Right lobe of liver (tissue), 6 donors: ENCODE measurements at places on chromosomes 2 and 18. TPM values are rescaled to one million over a fixed set of nuclear protein-coding genes. Genes with fewer than 3 reads are reported as not detected.

DNA sequence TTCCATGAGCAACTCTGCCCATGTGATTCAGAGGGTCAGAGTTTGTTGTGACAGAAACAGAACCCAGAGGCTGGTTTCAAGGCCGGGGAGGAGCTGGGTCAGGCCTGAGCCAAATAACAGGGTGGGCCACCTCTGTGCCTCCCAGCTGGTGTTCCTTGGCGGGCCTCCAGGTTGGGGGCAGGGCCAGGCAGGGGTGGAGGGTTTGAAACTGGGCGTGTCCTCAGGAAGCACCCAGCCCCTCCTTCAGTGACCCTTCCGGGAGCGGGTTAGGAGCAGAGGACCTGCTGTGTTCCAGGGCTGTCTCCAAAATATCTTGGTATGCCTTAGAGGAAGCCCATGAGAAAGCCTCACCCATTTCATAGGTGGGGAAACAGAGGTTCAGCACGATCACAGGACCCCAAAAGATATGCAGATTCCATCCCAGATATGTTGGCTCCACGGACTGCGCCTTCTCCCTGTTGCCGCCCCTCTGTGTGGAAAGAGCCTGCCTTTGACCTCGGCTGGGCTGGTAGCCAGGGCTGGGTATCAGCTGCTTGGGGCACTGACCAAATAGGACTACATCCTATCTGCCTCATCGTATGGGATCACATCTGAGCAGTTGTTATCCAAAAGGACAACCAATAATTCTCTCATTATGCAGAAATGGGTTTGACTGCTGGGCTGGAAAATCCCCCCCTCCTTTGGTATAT lies 74.8 kb upstream of the GLI2 start:
- DNase-seq = peak; percentile 88

GRCh38 chr2:101119431-101119830 lies 31.8 kb downstream of the TBC1D8 start:
- peak; percentile 66 for DNase-seq

MATN3 gene
- not detected for total RNA-seq

DNA sequence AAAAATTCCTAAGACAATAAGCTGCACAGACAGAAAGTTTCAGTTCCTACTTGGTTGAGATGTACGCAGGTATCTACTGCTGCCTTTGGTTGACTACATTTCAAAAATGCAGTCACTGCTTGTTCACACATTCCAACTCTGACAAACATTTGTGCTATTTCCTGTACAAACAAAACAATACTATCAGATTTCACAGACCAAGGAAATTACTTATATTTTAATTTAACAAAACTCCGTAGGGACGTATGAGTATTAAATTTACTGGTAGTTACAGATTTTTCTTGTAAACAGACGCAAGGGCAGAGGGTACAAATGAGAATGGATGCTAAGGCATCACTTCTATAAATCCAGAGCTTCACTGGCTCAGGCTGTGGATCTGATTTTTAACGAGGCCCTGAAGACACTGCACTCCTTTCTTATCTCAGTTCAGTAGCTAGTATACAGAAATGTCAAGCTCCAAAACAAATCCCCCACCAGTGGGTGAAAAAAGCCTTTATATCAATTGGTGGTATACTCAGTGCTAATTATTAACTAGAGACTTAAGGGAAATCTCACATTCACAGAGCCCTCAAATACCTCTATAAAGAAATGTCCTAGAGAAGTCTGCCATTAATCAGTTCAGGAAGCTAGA lies 31.7 kb upstream of the TTC32 start:
- no peak for DNase-seq

DNA sequence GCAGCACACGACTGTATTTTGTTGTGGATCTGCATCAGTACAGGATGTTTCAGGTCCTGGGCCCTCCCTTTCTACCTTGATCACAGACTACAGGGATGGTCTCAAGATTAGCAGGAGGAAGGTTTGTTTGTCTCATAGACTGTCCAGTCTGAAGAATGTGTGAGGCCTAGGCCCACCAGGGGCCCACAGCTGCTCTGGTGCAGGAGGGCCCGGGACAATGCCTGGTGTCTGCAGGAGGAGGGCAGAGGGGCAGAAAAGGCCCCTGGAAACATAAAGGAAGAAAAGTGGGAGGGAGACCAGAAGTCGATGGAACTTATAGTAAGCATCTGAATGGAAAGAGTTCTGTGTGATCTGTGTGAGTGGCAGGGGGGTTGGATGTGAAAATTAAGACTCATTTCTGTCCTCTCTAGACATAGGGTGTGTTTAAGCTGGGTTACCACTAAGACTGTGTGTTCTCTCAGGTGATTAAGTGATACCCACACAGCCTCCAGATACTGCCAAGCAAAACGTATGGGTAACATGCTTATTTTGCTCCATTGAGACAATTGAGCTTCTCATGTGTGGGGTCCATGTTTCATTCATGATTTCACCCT lies 33.4 kb upstream of the LPIN2 start:
- no peak for DNase-seq

- DNase-seq = no peak
Observed at GRCh38 chr2:64485961-64486360, 32.0 kb downstream of the LGALSL start.

BMP10 gene
- total RNA-seq = 6.2 TPM

GRCh38 chr2:196725218-196725617 lies 74.3 kb downstream of the GTF3C3 start:
- no peak for DNase-seq

- peak; percentile 63 for DNase-seq
Observed at GRCh38 chr18:23573626-23574431, 12.5 kb downstream of the NPC1 start.

GRCh38 chr2:64626146-64626809 lies 27.4 kb downstream of the SERTAD2 start:
- DNase-seq = no peak

PCARE gene
- total RNA-seq = not detected

BCL2 gene
- total RNA-seq = 1.4 TPM

GRCh38 chr18:74914052-74914591 lies 294.8 kb downstream of the PTGR3 start:
- DNase-seq = no peak

SLC38A11 gene
- total RNA-seq = 3.0 TPM

DNA sequence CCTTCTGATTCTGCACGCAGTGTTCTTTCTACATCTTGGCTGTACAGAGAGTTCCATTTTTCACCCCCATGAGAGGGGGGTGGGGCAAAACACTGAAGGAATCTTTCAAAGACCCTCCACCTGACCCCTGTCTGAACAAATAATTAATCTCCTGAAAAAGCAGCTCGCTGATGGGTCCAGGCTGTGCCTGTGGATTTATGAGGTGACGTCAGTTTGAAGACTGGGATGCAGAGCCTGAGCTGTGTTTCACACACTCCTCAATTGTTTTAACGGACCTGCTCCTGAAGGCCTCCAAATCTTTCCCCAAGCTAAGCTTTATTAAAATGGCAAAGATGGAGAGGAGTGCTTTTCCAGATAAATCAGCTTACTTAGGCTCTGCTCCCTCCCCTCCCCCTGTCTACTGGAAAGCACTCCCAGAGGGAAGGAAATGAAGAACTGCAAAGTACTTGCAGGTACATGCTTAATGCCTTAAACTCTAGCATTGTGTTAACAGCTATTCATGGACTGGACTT lies 390.2 kb upstream of the TNP1 start:
- DNase-seq = no peak

DNA sequence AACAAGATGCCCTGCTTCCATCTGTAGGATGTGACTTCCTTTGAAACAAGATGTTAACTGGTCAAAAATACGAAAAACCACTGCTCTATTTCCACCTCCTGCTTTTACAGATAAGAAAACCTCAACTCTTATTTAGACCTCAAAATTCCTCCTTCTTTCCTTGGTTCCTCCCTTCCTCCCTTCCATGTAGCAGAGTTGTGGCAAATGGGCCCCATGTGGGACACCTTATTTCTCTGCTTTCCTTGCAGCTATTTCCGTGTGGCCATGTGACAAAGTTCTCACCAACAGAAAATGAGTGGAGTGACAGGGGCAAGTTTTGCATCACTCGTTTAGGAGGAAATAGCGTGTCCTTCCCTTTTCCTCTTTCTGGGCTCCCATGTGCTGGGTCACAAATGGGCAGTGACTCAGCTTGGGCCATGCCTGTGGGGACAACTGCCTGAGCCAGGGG lies 69.4 kb upstream of the SMAD2 start:
- DNase-seq = no peak

DNA sequence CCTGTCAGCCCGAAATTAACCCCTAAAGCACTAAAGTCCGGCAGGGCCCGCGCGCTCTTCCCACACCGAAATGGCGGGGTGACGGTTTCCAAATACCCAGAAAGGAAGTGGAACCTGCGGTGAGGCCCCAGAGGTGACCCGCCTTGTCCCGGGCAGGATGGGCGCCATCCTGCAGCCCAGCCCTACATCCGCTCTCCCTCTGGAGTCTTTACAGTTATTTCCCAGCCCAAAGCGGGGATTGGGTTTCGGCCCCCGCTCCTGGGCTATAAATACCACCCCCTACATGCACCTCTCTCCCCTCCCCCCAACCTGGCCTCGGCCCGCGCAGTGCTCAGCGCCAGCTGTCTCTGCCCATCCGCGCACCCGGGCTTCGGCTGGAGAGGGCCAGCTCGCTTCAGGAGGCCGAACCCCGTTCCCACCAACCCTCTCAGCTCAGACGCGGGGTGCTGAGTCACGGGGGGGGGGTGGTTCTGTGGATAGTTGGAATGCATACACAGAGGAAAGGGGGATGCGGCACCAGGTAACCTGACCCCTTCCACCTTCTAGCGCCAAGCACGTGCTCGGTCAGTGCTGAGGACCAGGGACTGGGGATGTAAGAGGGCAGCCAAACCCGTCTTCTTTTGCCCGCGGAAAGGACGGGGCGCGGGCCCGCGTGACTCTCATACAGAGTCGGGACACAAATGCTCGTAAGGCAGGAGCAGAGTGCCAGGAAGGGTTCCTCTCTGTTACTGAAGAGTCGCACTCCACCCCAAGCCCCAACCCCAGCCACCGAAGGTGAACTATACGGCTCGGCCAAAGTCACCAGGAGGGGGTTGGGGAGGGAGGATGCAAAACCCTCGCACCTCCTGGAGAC lies at the start of gene TUBA4B:
TUBA4B (plus strand) TSS at position 344 of the 853 bp plus-strand sequence; CDS start at position 509, 165 bp downstream.
- DNase-seq = peak; percentile 44

DNAH7 gene
- 0.34 TPM for total RNA-seq

DNA sequence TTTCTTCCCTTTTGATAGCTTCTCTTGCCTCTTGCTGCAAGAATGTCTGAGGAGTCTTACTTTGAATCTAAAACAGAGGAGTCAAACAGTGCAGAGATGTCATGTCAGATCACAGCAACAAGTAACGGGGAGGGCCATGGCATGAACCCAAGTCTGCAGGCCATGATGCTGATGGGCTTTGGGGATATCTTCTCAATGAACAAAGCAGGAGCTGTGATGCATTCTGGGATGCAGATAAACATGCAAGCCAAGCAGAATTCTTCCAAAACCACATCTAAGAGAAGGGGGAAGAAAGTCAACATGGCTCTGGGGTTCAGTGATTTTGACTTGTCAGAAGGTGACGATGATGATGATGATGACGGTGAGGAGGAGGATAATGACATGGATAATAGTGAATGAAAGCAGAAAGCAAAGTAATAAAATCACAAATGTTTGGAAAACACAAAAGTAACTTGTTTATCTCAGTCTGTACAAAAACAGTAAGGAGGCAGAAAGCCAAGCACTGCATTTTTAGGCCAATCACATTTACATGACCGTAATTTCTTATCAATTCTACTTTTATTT lies 133.5 kb upstream of the CDCA7 start:
- no peak for DNase-seq

DNA sequence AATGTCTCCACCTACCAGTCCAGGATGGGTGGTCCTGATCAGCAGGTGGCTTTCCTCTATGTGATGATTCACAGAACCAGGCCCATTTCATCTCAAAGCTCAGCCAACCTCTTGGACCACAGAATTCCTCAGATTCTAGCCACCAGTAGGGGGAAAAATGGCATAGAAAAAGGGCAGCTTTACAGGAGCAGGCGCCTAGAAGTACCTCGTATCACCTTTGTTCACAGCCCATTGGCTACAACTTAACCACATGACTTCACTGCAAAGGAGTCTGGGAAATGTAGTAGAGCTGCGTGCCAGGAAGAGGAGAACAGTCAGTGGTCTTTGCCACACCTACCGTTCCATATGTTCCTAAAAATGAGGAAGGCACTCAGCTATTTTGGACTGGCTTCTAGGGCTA lies 62.8 kb upstream of the DTNA start:
- no peak for DNase-seq

GRCh38 chr2:118696786-118697465 lies 150.5 kb downstream of the EN1 start:
- no peak for DNase-seq

DNA sequence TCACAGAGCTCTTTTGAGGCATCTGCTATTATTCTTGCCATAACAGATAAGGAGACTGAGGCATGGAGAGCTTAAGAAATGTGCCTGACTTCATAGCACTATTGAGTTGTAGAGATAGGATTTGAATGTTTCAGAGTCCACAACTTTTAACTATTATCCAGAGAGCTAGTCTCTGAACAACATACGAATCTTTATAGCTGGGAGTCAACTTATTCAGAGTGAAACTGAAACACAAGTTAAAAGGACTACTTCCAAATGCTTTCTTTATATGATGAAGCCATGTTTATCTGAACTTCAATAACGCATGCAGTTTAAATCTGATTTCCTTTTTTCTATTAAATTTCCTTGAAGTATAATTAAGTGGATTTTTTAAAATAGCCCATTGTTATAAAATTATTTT lies 268.8 kb downstream of the IKZF2 start:
- DNase-seq = no peak

DNA sequence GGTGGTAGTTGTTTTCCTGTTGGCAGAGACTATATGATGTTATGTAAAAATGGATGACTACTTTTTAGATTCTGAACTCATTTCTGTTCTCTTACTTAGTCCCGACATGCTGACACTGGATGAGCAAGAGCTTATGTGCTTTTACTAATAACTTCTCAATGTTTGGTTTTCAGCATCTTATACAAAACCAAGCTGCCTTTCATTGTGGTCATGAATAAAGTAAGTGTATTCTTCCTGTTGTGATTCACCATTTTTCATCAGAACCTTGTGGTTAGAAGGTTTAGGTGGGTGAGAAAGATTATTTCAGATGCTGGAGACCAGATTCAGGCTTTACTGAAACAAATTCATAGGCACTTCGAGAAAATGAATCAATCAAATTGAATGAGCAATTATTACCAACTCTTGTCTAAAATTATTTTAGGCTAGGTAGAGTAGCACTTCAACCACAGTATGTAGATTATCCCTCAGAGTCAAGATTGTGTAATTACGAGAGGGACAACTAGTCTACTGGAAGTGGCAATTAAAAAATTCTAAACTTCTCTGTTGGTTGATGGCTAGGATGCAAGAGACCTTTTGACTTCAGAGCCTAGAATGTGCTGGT lies 9.3 kb downstream of the GPN1 start:
- no peak for DNase-seq

ONECUT2 gene
- total RNA-seq = 14.5 TPM

- DNase-seq = no peak
Observed at GRCh38 chr2:227816507-227817294, 3.1 kb downstream of the CCL20 start.

DNA sequence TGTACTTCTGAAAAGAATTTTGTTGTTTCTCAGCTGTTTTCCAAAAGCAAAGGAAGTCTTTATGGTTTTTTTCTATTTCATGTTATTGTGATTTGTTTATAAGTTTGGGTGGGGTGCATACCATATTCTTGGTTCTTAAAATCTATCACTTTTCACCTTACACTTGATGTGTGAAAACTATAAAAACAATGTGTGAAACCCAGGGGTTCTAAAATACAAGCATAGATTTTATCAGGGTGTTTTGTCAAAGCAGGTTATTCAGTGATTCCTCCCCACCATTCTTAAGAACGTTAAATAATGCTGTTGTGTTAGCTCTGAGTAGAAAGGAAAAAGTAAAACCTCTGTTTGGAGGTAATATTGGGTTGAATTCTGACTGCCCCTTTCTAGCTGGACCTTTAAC lies 17.7 kb downstream of the RPE start:
- no peak for DNase-seq
